ENCODE measurements at places on chromosomes 6 and 20.

DNA sequence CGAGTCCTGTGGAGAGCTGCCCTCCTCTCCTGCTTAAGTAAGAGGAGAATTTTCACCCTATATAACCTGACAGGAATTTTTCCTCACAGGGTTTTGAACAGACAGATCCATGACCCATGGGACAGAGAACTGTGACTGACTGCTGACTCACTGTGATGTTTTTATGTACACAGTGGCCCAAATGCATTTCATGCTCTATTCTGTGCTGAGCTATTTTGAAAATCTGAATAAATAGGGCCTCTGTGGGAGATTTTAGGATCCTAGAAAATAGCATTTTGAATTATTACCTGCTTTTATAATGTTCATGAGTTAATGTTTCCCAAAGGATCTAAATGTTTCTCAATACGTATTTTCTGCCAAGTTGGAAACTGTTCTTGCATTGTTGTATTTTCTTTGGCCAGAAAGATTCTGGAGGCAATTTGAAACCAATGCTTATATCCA lies 577.4 kb downstream of the HTR1B start:
- DNase-seq, result peak; percentile 19

DNA sequence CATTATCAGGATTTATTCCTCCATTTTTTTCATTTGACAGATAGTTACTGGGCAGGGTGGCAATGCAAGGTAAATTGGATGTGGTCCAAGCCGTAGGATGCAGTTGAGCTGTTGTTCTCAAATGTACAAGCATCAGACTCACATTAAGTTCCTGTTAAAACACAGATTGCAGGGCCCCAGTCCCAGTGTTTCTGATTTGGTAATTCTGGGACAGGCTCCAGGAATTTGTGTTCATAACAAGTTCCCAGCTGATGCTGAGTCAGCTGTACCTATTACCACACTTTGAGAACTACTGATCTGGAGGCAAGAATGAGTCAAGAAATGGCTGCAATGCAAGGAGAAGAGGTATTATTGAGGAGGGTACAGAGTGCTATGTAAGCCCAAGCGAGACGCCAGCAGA lies 11.7 kb downstream of the TMEM244 start:
- peak; percentile 88 for DNase-seq

DNA sequence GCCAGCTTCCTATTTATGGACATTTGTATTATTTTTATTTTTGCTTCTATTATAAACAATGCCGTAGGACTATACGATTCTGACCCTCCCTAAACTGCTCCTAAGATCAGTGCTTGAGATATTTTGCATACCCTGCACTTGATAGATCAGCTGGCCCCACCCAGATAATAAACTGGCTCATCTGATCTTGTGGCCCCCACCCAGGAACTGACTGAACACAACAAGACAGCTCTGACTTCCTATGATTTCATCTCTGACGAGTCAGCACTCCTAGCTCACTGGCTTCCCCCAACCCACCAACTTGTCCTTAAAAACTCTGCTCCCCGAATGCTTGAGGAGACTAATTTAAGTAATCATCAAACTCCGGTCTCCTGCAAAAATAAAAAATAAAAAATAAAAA lies 34.9 kb upstream of the TFAP2A start:
- DNase-seq, result no peak

- DNase-seq, result no peak
Observed at GRCh38 chr6:168496997-168497331, 56.0 kb downstream of the SMOC2 start.

- peak; percentile 27 for DNase-seq
Observed at GRCh38 chr6:43009124-43009523, 4.6 kb downstream of the MEA1 start.

DNA sequence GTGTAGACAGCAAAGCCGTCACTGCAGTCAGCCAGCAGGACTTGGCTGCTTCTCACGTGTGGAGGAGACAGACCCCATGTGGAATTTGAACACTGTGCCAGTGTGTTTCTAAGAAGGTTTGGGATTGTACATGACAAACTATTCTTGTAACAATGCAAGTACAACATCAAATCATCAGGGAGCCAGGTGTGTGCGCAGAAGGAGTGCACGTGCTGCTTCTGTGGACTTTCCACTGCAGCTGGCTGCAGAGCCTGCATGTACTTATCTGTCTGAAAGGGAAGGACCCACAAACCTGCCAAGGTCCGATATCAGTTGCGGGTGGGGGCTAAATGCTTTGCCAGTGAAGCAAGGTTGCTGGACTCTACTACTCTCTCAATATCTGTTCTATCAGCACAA lies 211.6 kb downstream of the WDR27 start:
- DNase-seq, result no peak

DNA sequence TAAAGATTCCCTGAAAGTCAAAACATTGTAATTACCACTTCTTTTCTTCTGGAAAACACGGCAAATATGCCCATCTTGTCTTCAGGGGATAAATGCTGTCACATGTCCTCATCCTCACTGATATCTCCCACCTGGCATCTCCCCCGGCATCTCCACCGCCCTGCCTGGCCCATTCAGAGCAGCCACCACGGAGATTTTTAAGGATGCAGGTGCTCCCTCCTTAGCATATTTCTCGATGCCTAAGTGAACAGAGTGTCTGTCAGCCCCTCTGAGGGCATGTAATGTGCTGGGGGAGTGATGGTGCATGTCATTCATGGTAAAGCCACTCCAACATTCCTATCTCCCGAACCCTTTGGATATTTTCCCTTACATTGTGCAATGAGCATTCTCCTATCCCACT lies 215.5 kb downstream of the PREX1 start:
- no peak for DNase-seq

- DNase-seq, result no peak
Observed at GRCh38 chr6:108275976-108276375, 15.1 kb upstream of the SNX3 start.

DNA sequence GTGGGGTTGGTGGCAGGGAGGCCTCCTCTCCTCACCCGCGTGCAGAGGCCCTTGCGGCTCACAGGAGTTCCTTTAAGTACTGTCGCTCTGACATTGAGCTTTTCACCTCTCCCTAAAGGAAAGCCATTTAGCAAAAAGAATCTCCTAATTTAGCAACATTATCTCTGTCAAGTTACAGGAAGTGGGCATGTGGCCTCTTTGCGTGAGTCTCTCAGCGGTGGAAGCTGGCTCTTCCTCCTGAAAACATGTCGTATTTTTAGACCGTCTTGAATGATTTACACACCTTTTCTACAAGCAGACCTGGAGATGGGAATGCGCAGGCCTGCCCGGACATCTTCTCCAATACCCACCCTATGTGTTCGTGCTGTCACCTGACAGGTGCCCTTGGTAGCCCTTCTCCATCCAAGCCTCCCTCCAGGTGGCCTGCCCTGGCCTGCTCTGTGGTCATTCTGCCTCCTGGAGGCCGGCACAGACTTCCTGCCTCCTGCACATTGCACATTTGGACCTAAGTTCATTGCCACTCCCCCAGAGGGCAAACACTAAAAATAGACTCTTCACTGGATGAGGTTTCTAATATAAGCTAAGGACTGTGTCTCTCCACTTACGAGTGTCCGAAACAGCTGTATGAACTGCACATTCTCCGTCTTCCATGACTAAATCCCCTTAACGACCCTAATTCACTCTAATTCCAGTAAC lies 18.5 kb upstream of the PHACTR3 start:
- DNase-seq, result no peak

DNA sequence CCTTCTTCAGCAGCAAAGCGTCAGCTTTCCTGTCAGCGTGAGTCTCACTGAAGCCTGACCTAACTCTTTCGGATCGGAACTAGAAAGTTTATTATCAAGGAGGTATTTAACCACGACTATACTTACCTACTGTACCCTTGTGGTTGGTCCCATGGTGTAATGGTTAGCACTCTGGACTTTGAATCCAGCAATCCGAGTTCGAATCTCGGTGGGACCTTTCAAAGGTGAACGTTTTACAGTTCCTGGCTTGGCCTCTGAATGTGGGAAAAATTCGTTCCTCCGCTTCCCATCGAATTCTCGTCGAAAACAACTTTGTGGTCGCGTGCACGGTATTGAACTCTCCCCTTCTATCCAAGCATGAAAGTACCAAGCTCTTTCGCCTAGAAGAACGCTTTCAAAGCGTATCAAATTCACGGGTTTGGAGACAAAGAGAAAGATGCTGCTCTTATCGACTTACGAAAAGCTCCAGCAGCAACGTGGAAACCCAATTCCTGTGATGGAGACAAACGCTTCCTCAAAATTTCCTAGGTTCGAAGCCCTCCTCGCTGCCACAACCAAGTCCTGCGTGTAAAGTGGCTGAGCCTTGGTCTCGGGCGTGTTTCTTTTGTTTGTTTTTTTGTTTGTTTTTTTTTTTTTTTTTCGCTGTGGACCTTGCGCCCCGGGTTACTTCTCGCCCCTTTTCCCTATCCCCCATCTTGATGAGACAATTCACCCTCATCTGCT lies 63.7 kb downstream of the GPX5 start:
- peak; percentile 95 for DNase-seq

DNA sequence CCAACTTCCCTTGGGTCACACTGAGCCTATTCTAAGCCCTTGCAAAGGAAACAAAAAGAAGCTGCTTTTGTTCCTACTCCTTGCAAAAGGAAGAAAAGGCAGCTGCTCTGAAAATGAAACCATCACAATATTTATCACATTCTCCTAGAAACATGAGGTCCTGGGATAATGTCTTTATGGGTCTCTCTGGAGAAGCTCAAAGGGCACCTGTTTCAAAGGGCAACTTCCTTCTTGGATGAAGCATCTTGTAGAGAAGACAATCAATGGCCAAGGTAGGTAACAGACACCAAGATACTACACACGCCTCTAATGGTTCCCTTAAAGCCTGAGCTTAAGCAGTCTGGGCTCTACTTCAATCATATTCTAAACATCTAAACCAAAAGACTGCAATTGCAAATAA lies 10.4 kb downstream of the ELOVL5 start:
- DNase-seq, result no peak

- no peak for DNase-seq
Observed at GRCh38 chr6:44002067-44002592, 125.1 kb downstream of the MRPL14 start.

- DNase-seq, result peak; percentile 15
Observed at GRCh38 chr6:16559071-16559470, 202.2 kb downstream of the ATXN1 start.

DNA sequence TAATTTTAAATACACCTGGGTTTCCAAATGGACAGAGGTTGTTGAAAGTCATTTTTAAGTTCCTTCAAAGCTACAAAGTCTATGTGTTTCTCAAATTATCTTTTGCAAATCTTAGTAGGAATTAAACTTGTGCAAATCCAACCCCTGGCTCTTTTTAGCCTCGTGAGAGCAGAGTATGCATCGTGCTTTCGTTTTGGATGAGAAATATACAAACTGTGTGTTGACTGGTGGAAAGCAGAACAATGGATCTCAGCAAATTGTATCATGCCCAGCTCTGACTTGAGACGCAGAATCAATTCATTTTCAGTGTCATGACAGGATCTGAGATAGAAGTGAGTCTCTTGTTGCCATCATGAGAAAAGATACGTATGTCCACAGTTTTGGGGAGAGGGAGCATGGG lies 542.4 kb upstream of the FLRT3 start:
- DNase-seq, result no peak

DNA sequence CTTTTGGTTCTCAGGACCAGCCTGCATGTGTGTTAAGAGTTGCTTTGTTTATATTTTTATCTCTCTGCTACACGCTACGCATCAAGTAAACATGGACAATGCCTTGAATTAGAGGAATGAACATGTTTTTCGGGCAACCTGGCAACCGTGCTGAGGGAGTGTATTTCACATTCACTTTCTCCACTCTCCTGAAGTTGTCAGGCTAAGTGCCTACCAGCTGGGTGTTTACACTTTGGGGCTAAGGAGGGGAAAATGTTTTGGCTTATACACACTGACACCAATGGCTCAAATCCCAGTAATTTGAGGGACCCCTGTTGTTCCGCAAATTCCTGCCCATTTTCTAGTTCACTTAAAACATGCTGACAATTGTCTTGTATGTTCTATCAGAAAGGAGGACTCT lies 141.5 kb upstream of the PDE7B start:
- DNase-seq, result no peak

DNA sequence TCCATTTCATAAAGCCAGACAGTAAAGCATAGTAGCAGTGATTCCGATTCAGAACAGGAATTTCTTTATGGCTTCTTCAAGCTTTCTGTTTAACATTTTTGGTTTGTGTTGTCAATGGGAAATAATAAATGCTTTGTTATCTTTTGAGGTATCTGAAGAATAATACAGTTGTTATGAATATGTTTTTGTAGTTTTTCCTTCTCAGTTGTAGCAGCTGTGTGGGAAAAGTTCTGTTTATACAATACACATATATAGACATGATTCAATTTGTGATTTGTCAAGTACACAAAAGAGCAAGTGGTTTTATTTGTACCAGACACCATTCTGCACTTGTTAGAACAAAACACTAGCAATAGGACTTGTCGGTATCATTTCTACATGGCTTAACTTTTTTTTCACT lies 96.6 kb downstream of the CDYL start:
- DNase-seq, result peak; percentile 68

DNA sequence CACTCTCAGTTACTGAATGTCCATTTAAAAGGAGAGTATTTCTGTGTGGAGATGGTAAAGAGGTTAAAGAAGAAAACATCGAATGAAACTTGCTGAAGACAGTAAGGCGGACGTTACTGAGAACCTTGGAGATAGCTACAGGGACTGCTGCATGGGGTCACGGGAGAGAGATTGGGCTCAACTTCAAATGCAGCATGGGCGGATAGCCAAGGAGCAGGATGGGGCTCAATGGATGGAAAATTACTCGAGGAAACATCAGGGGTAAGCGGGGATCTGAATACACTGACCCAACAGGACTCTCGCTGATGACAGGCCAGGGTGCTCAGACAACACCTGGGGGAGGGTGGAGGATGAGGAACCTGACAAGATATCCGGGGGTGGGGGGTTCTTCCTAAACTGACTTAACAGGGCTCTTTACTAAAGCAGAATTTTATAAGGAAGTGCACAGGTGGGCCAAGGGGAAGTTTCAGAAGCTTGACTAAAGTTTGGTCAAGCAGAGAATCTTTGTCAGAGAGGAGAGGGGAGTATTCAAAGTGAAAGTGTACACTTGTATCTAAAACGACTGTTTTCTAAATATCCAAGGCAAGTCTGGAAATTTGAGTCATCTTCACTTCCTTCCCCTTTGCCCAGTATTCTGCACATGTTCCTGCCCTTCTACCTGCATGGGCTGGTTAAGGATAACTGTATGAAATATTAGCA lies 22.8 kb downstream of the ECT2L start:
- DNase-seq, result no peak

DNA sequence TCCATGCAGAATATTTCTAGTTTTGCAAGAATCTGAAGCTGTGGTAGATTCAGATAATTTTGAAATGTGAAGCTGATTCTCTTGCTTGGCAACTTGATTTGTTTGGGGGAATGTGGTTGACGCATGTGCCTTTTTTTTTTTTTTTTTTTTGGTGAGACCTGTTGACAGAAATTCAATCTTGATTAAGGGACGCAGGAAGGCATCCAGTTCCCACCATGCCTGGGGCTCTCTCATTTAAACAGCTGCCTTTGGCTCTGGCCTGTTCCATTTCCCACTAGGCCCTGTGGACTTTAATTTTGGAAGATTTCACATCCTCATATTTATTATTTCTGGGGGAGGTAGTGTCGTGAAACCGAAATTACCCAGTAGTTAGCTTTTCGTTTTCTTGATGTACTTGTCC lies 8.6 kb downstream of the TPX2 start:
- DNase-seq, result peak; percentile 53

Data from IMR-90 (cell line).